ENCODE measurements at places on chromosomes 12 and 14.

- peak; percentile 65 for DNase-seq
Measured at GRCh38 chr14:36553656-36554260, 28.7 kb downstream of the NKX2-8 start.

DNA sequence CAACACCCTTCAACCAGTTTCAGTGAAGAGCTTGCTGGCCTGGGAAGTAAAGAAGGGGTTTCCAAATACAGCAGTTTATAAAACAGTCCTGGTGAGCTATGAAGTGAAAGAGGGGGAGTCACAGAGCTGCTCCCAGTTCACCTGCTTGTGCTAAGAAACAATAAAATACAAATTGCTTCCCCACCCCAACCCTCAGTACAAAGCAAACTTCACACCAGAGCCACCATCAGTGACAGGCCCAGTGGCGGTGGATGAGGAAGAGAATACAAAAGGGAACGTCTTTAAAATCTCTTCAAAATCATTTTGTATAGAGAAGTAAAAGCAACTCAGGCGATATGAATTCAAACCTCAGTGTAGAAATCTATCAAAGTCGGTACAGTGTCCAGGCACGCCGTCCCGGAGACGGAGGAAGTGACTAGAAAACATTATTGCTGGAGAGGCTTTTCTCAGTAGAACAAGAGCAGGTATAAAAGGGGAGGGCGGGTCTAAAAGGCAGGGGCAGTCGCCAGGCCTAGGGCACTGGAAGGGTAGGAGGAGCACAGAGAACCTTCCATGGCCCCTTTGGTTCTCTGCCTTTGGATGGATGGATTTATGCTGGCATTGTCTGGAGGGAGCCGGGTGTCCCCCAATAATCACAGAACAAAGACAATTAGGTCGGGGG lies 10.5 kb upstream of the RPLP0 start:
- DNase-seq, result no peak

DNA sequence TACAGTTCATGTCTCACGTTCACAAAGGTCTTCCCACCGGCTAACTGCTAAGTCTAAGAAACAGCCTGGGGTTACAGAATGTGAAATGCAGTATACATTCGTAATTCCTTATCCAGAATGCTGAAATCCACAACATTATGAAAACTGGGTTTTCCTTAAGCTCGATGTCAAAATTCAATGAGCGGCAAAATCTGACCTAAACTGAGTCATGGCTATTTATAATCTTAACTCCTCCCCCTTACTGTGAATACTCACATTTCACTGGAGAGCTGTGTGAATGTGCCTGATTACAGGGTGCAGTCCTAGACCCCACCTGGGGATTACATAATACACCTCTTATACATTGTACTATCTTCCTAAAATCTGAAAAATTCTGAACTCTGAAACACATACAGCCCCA lies 35.3 kb downstream of the STX2 start:
- no peak for DNase-seq

- no peak for DNase-seq
Measured at GRCh38 chr12:38469715-38470114, 153.1 kb downstream of the ALG10B start.

- DNase-seq, result no peak
Measured at GRCh38 chr12:14938301-14938700, at the start of gene ERP27. TSS of gene ERP27 (minus strand) at chr12:14938537. CDS start at chr12:14938508, 29 bp downstream.

DNA sequence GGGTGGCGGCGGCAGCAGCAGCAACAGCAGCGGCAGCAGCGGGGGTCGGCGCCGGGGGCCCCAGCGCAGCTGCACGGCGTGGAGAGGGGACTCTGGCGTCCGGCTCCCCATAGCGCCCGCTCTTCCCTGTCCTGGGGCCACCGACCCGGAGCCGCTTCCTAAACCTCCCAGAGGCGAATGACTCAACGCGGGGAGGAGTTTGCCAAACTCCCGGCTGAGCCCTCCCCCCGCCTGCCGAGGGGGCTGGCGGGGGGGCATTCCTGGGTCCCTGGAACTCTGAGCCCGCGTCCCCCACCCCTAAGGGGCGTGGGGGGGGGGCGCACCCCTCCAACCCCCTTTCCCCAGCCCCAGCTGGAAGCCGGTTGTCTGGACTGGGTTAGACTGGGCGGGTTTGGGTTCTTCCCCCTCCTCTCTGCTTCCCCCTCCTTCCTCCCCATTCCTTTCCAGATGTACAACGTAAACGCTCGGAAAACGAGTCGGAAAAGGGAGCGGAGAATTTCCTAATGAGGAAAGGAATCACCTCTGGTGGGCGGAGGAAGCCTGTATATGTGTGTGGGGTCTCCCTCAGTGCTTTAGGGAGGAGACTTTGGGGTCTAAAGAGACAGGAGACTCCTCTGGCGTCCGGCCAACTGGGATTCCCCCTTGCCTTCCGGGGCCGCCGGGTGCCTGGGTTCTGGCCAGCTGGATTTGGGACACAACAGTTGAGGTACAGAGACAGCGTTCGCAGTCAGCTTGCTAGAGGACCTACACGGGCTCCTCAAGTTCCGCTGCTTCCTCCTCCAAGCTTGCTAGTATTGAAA lies at the start of gene ITGA5:
ITGA5 (minus strand) TSS at position 179 of the 800 bp plus-strand sequence; CDS start at position 111, 68 bp downstream.
- no peak for DNase-seq

DNA sequence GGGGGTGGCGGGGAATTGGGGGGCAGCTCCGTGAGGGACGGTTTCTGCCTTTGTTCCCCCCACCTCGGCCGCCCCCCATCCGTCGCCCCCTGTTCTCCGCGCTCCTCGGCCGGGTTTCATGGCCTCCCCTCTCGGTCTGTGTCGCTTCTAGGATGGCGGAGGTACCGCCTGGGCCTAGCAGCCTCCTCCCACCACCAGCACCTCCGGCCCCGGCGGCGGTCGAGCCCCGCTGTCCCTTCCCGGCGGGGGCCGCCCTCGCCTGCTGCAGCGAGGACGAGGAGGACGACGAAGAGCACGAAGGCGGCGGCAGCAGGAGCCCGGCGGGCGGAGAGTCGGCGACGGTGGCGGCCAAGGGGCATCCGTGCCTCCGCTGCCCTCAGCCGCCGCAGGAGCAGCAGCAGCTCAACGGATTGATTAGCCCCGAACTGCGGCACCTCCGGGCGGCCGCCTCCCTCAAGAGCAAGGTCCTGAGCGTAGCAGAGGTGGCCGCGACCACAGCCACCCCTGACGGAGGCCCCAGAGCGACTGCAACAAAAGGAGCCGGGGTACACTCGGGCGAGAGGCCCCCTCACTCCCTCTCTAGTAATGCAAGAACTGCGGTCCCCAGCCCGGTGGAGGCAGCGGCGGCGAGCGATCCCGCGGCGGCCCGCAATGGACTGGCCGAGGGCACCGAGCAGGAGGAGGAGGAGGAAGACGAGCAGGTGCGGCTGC lies 575 bp downstream of the NAA30 start:
- no peak for DNase-seq

DNA sequence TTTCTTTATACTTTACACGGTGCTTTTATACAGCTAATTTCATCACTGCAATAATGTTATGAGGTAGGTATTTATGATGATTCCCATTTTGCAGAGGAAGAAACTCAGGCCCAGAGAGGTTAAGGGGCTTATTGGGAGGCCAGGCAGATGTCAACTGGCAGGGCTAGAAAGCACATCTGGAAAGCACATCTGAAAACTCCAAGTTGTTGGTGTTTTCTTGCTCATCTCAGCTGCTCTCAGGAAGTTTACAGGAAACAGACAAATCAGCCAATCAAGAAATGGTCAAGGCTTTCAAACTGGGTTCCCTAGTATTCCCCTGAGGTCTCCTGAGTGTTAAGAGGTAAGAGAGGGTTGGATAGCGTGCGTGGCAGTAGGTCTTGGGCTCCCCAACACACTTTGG lies 124.1 kb upstream of the MED13L start:
- DNase-seq, result no peak

DNA sequence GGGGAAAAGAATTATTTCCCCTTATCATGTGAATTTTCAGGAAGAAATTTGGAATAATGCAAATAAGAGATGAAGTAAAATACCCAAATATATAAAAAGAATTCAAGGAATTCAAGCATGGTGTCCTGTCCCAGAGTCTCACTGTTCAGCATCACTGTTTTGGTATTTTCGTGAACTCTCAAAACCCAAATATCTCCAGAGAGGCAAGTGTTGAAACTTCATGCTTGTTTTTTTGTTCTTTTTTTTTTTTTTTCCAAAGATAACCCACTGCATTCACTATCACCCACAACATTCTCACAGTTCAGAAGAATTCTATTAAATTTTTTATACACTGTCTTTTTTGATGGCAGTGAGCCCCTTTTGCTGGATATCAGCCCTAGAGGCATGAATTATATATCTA lies 354.9 kb downstream of the DIO2 start:
- DNase-seq, result no peak

- peak; percentile 61 for DNase-seq
Measured at GRCh38 chr12:53047221-53048032, 2.4 kb upstream of the TNS2 start.

DNA sequence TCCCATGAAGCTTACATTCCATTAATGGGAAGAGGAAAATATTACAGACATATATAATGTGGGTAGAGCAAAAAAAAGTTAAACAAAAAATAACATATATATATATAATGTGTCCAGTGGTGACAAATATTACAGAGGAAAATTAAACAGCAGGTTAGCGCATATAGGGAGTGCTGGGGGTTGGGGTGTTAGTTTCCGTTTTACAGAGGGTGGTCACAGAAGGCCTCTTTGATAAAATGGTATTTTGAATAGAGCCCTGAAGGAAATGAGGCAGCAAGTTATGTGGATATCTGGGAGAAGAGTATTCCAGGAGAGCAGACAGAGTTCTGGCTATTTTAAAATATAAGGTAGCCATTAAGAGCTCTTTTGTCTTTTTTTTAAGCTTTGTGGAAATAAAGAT lies 73.2 kb downstream of the DCAF5 start:
- no peak for DNase-seq

DNA sequence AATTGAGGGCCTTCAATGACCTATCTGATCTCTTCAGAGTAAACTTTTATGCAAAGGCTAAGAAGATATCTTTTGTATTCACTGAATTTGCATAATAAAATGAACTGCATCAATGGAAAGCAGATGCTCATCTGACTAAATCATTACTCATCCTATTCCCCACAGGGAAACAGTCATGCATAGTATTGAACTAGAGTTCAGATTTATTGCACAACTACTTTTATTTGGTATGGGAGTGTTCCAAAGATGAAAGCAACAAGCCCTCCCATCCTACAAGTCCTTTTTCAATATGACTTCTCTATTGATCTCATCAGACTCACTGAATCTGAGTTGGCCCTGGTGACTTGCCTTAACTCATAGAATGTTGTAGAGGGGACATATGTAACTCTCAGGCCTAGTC lies 159.8 kb downstream of the KITLG start:
- DNase-seq, result no peak

- DNase-seq, result no peak
Measured at GRCh38 chr14:59044707-59045106, 143.8 kb upstream of the DAAM1 start.

DNA sequence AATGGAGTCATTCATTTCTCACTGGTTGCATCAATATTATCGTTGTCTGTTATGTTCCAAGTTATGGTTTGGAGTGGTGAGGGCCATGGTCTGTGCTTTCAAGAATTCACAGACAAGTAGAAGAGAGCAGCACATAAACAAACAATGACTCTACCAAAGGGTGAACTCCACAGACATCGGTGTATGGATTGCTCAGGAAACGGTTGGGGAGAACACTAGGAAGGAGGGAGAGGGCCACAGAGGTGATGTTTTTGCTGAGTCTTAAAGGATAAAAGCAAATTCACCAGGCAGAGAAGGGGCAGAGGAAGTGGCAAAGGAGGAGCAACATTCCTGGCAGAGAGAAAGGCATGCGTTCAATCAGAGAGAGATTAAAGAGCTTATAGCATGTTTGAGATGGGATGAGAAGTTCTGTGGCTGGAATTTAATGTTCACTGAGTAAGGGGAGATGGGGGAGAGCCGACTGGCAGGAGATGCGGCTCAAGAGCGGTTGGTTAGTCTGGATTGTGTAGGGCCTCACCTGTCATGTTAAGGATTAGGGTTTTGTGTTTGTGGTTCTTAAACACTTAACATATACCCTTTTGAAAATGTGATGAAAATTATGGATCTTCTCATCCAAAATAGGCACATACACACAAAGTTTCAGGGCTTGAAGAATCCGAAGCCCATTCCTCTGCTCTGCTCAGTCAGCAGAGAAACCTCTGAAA lies 42.3 kb upstream of the FRMD6 start:
- no peak for DNase-seq

GRCh38 chr12:124691429-124691828 lies 124.0 kb upstream of the NCOR2 start:
- no peak for DNase-seq

- DNase-seq, result no peak
Measured at GRCh38 chr12:62297321-62297720, 37.1 kb downstream of the USP15 start.

- DNase-seq, result no peak
Measured at GRCh38 chr12:67592228-67593011, 56.1 kb upstream of the DYRK2 start.

DNA sequence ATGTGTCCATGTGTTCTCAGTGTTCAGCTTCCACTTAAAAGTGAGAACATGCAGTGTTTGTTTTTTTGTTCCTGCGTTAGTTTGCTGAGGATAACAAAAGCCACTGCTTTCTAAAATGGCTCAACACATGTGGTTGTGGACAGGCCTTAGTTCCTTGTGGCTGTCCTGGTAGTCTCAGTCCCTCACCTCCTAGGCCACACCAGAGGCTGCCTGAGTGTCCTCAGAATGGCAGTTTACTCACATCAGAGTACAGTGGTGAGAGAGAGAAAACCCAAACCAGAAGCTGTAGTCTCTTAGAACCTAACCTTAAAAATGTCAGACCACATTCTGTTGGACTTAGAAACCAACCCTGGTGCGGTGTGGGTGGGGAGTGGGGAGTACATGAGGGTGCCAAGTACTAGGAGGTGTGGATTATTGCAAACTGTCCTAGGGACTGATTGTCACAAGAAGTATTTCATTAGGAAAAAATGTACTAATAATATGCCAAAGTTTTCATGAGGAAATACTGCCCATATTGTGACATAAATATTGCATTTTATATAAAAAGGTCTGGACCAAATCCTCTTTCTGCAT lies 30.4 kb downstream of the NPAS3 start:
- DNase-seq, result no peak

DNA sequence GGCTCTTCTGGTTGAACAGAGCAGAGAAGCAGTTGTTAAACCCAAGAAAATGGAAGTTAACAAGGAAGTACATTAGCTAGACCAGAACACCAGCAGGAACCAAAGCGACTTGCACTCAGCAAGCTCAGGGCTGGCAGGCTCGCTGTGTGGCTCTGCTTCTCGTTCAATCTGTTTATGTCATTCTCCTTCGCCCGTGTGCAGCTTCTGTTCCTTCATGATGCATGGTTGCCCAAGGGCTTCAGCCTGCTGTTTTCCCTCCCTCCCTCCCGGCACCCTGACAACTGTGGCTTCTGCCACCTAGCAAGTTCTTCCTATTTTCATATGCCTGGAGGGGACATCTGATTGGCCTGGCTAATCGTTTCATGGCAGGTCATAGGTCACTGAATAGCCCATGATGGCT lies 25.3 kb downstream of the PIGH start:
- DNase-seq, result no peak

GRCh38 chr14:76298896-76299295 lies 77.0 kb upstream of the ESRRB start:
- DNase-seq, result no peak
